SJSA1 (cell line): ENCODE measurements at places on chromosomes 2 and 18. TPM values are rescaled to one million over a fixed set of nuclear protein-coding genes. Genes with fewer than 3 reads are reported as not detected.

Gene MOGAT1
- not detected in 2 replicates for total RNA-seq

GRCh38 chr18:35953688-35954087, 18.8 kb upstream of the RMP24 start:
- no peak overlapping the region for H3K4me3 ChIP-seq
- H3K27ac ChIP-seq = no peak overlapping the region
- DNase-seq = no peak
- 0 out of 2 replicates have a peak, but pooled peaks cover 3% of the 10 kb centered on the region for H3K4me1 ChIP-seq
- no peaks in the 10 kb centered on the region for H3K36me3 ChIP-seq
- no peaks in the 10 kb centered on the region for H3K27me3 ChIP-seq

GRCh38 chr18:26312199-26312598, 86.0 kb downstream of the TAF4B start:
- H3K27ac ChIP-seq = no peak overlapping the region
- H3K4me1 ChIP-seq = peaks cover under 1% of the 10 kb centered on the region
- H3K27me3 ChIP-seq = no peaks in the 10 kb centered on the region
- DNase-seq = no peak
- no peaks in the 10 kb centered on the region for H3K36me3 ChIP-seq

GRCh38 chr2:73103018-73103542, 9.7 kb downstream of the RAB11FIP5 start:
- H3K36me3 ChIP-seq = peaks cover 14% of the 10 kb centered on the region
- no peak for DNase-seq
- no peaks in the 10 kb centered on the region for H3K27me3 ChIP-seq
- peaks cover 34% of the 10 kb centered on the region for H3K4me1 ChIP-seq

DNA sequence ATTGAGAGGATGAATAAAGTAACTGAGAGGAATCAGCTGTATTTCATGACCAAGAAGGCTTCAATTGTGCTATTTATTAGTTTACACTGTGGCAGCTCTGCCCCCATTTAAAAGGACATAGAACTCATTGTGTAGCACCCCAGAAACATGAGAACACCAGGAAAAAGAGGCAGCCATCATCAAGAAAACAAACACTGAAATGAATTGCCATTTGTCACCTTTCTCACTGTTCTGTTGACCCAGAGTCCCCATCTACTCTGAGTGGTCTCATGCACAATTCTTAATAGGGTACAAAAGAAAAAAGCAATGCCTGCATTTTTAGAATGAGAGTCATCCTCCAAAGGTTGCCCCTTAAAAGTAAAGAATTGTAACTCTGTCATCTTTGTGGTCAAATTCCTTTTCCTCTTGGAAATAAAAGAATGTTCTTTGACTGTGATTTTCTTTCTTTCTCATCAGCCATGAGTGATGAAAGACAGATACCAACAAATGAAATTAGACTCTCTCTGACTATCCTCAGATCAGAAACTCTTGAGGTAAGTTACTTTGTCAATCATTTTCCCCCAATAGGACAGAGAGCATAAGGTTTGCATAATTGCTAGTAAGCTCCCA, 1941.9 kb upstream of the PIK3C3 start:
- H3K36me3 ChIP-seq = no peaks in the 10 kb centered on the region
- DNase-seq = no peak
- H3K4me3 ChIP-seq = no peak overlapping the region
- no peaks in the 10 kb centered on the region for H3K4me1 ChIP-seq
- no peak overlapping the region for H3K27ac ChIP-seq
- no peaks in the 10 kb centered on the region for H3K27me3 ChIP-seq

DNA sequence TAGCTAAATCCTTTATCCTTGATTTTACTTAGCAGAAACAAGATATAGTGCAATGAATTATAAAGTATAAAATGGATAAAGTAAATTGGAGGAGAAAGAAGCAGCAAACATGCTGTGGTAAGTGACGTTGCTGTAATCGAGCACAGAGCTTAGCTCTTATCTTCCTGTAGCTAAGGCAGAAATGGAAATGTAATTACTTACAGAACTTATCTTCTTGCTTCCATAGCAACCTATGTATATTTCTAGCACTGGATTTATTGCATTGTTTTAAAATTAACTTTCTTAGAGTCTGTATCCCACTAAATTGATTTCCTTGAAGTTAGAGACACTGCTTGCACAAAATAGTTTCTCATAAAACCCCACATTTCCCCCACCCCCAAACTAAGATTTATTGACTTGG, 130.6 kb upstream of the MC4R start:
- no peaks in the 10 kb centered on the region for H3K36me3 ChIP-seq
- H3K27ac ChIP-seq = no peak overlapping the region
- H3K4me1 ChIP-seq = no peaks in the 10 kb centered on the region
- H3K4me3 ChIP-seq = no peak overlapping the region

DNA sequence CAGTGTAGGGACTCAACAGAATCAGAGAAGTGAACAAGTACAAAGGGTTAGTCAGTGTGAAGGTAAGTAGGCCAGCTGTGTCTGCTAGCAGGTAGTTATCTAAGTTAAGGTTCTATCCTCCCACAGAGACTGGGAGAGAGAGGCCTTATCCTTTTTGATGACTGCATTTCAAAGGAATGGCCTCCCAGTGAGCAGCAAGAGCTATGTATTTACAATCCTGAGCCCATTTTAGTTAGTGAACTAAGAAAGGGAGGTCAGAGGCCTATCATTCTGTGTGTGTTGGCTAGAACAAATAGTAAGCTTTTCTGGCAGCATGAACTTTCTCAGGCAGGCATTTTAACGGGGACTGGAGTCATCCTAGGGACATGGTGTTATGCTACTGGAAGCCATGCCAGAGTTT, 182.9 kb downstream of the VWC2L start:
- H3K27me3 ChIP-seq = no peaks in the 10 kb centered on the region
- H3K36me3 ChIP-seq = no peaks in the 10 kb centered on the region
- peaks cover 12% of the 10 kb centered on the region for H3K4me1 ChIP-seq
- H3K4me3 ChIP-seq = no peak overlapping the region
- H3K27ac ChIP-seq = peak overlapping the region; percentile 64

DNA sequence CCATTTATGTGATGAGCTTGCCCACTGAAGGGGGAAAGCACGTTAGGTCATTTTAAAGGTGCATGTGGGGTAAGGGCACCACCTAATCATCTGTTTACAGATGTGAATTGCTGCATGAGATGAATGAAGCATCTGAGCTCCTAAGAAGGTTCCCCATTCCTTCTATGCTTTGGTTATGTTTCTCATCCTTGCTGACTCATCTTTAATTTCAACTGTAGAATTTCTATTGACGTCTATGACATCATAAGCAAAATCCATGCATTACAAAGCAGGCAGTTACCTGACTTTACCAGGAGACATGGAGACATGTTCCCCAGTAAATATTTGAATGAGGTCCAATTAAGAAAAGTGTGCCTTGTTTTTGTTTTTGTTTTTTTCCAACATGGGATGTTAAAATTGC, 2.8 kb downstream of the SNTG2 start:
- no peaks in the 10 kb centered on the region for H3K36me3 ChIP-seq
- no peaks in the 10 kb centered on the region for H3K27me3 ChIP-seq
- no peak overlapping the region for H3K27ac ChIP-seq
- DNase-seq = no peak
- no peak overlapping the region for H3K4me3 ChIP-seq
